ENCODE measurements at places on chromosomes 16 and 17.

DNA sequence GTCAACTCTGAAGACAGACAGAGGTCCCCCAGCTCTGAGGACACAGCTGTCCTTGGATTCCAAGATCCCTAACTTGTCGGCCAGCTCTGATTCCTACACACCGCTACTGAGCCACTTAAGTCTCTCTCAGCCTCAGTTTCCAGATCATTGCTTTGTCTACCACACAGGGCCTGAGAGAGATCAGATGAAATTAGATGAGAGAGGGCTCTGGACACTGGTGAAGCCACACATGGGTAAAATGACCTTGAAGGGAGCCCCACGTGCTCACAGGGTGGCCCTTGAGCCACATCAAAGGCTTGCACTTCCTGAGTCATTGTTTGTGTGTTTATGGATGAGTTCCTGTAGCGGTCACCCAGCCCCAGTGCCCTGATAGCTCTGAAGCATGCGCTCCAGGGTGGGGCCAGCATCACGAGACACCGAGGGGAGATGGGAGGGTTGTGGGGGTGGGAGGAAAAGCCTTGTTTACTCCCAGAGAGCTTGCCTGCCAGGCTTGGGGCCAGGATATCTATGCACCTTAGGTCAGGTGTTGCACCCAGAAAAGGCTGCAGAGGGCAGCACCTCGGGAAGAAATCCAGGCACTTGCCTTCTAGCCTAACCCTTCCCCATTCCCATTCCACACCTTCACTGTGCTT is 32.7 kb upstream of the SLC6A2 start:
- DNase-seq, result no peak

DNA sequence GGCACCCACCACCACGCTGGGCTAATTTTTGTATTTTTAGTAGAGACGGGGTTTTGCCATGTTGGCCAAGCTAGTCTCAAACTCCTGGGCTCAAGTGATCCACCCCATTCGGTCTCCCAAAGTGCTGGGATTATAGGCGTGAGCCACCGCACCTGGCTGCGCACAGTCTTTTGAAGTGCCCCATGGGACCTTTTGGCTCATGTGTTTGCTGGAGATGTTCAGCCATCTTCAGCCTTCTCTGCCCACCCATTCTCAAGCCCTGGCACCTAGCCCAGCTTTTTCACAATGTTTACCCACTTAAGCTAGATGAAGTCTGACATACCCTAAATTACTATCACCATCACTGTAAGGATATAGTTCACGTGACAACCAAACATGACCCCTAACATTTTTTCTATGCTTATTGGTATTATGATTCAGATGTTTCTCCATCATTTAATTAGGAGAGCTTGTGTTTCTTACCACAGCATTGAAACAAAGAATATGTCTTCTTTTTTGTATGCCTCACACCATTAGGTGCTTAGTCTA is 32.3 kb downstream of the PECAM1 start:
- DNase-seq, result no peak

DNA sequence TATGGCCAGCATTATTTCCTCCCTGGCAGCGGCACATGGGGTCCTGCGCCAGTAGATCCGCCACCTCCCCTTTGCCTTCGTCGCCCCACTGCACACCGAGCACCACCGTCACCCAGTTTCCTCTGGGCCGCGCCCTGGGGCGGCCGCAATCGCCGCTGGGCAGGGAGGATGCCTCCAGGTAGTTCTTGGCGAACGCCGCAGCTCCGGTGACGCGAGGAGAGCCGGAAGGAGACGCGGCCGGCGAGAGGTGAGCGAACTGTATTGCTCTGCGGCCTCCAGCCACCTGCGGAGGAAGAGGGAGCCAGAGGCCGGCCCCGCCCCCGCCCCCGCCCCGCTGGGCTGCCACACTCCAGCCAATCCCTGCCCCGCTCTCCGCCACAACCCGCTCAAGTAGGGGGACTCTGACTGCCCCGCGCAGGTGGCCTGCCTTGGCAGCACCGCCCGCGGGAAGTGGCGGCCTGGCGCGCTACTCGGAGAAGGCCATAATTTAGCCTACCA is 11.8 kb upstream of the SLFN13 start:
- DNase-seq, result no peak

DNA sequence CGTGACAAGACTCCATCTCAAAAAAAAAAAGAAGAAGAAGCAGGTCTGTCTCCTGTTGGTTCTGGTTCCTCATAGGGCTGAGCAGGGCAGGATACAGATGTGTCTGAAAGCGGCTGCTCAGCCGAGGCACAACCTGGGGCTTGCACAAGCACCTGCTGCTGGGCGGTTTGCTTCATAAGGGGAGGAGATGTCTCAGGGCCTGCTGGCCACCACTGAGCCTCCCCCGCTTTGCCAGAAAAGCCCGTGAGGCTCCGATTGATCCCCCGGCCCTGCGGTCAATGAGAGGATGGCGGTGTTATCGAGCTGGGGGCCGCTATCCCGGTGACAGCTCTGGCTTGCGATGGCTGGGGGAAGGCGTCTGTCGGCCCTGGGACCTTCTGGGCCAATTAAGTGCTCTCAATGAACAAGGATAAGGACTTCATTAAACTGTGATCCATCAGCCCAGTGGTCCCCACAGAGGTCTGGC is 162.0 kb downstream of the SDK2 start:
- no peak for DNase-seq

DNA sequence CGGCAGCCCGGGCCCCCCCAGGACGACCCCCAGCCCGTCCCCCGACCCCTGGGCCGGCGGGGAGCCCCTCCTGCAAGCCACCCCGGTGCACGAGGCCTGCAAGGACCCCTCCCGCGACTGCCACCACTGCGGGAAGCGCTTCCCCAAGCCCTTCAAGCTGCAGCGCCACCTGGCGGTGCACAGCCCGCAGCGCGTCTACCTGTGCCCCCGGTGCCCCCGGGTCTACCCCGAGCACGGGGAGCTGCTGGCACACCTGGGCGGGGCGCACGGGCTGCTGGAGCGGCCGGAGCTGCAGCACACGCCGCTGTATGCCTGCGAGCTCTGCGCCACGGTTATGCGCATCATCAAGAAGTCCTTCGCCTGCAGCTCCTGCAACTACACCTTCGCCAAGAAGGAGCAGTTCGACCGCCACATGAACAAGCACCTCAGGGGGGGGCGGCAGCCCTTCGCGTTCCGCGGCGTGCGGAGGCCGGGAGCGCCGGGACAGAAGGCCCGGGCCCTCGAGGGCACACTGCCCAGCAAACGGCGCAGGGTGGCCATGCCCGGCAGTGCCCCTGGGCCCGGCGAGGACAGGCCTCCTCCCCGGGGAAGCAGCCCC is 15.6 kb upstream of the ZFPM1 start:
- DNase-seq, result peak; percentile 77

DNA sequence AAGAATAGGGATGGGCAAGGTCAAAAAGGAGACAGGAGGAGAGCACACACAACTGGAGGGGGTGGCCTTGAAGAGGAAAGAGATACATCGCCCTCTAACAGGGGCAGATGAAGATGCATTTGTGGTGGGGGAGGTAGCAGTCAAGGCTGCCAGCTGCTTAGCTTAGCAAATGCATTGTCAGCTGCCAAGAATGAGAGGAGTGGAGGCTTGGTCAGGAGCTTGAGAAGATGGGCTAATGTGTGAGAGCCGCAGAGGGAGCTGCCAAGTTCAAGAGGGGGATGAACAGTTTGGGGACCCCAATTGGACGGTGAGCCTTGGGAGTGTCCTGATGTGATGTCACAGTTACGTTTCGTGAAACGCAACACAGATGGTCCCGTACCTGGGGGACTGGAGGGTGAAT is 28.9 kb upstream of the GNA13 start:
- no peak for DNase-seq

DNA sequence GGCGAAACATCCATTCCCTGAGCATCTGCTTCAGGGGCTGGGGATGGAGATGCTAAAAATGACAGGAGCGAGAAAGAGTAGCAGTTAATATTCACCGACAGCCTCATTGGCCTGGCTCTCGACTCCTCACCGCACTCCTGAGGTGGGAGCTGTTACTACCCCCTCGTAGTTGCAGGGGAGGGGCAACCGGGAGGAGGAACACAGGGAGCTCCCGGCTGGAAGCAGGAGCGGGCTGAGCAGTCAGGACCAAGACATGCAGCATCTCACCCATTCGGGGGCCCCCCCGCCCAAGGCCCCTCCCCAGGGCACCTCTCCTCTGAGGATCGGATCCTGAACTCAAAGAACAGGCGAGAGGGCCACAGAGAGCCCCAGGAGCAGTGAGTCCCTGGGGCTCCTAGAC is 4.5 kb upstream of the ACSF3 start:
- no peak for DNase-seq
